ENCODE measurements at places on chromosomes 4 and X.

GRCh38 chr4:167629272-167629671 is 395.0 kb upstream of the SPOCK3 start:
- DNase-seq, result no peak

- DNase-seq, result no peak
Observed at GRCh38 chr4:47525154-47525819, 40.2 kb downstream of the ATP10D start.

- no peak for DNase-seq
Observed at GRCh38 chr4:99665983-99666382, 8.4 kb upstream of the C4orf54 start.

DNA sequence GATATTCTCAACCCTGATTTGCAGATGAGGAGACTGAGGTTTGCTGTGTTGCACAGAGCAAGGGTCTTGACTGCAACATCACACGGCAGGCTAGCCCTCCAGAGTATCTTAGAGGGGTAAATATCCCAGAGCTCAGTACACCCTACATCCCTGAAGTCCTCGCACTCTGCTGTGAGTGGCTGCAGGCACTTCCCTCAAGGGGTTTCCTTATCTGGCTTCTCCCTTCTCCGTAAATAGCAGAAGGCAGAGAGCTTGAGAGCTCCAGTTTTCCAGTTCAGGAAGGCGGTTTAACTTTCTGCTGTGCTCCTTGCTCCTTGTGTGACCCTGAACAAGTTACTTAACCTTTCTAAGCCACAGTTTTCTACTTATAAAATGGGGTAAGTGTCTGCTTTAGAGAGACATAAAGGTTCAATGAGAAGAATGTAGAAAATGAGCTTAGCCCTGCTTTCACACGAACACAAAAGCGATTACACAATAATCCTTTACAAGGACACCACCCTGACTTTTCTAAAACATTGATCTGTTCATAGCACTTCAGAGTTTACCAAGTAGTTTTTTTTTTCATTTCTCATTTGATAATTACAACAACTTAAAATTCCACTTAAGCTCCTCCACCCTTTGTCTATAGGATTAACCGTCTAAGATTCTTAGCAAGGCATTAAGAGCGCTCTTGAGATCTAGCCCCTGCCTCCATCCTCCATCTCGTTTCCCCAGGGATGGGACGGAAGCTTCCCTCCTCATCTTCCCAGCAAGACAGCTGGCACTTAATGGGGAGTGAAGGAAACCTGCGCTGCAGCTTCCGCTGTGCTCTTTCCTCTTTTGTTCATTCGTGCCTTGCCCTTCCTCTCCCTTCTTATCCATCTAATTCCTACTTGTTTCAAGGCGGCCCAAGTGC is 68.4 kb downstream of the TAPT1 start:
- no peak for DNase-seq

DNA sequence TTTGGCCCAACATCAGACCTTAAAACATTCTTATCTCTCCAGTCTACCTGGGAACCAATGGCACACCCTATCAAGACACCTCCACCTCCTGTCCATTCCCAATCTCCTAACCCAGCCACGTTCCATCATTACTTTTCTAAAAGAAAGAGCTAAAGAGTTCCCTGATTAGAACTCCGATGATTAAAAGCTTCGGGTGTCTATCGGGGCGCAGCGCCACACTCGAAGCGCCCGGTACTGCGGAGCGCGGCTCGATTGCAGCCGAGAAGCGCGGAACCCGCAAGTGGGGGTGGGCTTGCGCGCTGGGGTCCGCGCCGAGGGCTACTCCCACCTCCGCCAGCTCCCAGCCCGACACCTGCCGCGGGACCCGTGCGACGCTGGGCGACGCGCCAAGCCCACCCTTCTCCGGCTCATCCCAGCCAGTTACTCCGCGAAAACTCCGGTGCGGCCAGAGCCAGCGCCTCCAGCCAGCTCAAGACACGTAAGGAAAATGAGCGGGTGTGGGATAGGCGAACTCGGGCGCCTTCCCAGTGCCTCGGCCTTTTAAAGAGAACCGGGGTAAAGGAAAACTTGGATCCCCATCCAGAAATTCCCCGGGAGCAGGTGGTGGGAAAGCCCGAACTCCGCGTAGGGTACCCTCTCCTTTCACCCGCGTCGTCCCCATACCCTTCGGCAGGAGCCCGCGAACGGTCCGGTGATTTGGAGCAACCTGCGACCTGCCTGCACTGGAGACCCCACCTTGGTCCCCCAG is 593 bp downstream of the NPY1R start:
- no peak for DNase-seq

GRCh38 chr4:2289955-2290333 is 28.0 kb upstream of the MXD4 start:
- DNase-seq, result no peak
